Stimulated activated CD8-positive, alpha-beta memory T cell treated with anti-CD3 and anti-CD28 coated beads, Interleukin-15, amount 100 ng/mL, for 24 hours (primary cell): ENCODE measurements at places on chromosomes 2 and 18.
A peak's percentile ranks its signal among the peaks of the same experiment; 100 is the strongest.

GRCh38 chr2:43105586-43106558 lies 120.5 kb downstream of the ZFP36L2 start:
- DNase-seq = no peak

DNA sequence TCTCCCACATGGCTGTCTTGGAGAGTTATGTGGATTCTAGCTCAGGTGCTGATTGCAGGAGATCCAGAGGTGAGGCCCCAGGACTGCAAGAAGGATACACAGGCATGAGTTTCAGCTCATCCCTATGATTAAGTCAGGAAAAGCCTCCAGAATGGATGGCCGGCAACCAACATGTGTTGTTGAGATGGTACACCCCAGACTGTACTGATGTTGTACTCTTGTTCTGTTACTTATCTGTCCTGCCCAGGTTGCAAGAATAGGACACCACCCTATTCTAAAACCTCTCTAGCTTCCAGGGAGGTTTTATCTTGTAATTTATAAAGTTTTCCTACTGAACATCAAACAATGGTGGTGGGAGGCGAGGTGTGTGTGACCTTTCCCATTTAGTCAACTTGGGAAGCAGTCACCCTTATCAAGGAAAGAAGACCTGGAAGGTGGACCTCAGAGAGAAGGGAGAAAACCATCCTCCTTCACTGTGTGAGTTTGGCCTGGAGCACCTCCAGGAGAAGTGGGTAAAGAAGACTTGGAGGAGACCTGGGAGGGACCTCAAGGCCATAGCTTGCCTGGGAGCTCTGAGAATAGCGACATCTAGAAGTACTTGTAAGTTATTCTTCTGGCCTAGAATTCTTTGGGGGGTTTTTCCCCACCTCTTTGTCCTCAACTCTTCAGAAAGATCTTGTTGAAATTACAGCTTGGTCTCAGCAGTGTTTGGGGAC lies 8.6 kb downstream of the FAM124B start:
- no peak for DNase-seq

DNA sequence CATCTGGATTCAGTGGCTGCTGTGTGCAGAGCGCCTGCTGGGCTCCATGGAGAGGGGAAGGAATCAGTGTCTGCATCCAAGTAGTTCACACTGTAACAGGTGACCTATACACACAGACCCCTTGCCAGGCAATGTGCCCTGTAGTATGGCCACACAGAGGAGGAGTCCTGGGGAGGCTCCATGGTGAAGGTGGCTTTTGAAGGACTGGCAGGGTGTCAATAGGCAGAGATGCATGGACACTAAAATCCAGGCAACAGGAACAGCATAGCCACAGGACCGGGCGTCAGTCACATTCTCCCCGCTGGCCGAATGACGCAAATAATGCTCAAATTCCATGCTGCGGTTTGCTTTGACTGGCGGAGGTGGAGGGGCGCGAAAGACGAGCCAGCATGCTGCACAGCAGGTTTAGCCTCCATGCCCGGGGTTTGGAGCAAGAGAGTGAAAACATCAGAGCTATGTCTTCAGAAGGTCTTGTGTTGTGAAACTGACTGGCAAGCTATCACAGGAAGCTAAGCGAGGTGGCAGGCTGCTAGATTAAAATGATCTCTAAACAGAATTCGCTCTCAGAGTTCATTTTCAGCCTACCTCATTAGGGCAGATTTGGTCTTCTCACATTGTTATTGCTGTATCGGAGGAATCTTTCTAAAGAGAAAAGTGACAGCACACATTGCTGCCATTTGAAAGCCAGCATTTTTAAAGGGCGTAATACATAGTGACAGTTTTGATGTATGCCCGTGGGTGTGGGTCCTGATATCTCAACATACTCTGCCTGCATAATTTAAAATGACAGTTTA lies 1.2 kb upstream of the CHMP1B start:
- DNase-seq = peak; percentile 12

- DNase-seq = no peak
Observed at GRCh38 chr18:77068321-77069312, 64.0 kb downstream of the MBP start.

DNA sequence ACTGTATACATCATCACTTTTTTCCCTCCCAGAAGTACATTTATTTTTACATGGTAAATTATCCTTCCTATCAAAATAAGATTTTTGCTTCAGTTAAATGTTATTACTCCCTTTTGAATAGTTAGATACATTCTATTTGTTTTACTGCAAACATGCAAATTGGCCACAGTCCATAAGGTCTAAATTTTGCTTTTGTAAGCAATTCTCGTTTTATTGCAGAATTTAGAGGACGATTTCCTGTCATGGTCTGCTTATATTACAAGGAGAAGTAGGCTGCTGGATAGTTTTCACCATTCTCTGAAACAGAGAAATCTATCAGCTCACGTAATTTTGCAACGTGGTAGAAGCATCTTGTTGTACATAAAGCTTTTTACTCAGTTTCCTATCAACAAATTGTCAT lies 1632.5 kb downstream of the LRP1B start:
- no peak for DNase-seq

DNA sequence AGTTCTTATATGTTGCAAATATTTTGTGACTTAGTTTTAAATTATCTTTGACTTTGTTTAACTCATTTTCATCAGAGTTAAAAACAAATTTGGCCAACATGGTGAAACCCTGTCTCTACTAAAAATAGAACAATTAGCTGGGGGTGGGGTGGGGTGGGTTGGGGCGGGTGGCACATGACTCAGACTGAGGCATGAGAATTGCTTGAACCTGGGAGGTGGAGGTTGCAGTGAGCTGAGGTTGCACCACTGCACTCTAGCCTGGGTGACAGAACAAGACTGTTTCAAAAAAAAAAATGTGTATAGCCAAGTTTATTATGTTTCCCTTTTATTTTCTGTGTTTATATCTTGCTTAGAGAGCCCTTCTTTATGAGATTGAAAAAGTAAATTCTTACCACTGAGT lies 14.2 kb upstream of the LIPG start:
- DNase-seq = no peak

- no peak for DNase-seq
Observed at GRCh38 chr18:34694591-34695165, 15.4 kb upstream of the DTNA start.

DNA sequence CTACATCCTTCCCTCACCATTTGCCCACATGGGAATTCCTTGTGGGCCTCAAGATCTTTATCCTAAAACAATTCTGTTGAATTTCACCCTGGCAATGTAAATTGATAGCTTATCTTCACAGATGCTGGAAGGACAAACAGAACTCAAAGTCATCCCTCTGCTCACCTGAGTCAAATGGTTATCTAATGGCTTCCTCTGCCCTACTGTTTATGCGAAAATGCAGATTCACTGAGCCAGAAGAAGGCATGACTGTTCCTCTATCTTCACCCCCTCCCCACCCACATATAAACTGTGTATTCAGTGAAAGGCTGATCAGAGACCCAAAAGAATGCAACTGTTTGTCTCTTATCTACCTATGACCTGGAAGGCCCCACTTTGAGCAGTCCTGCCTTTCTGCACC lies 43.9 kb upstream of the VWA3B start:
- no peak for DNase-seq

- DNase-seq = no peak
Observed at GRCh38 chr2:226023383-226023782, 623.9 kb downstream of the NYAP2 start.

GRCh38 chr2:226198956-226199355 lies 600.7 kb downstream of the IRS1 start:
- no peak for DNase-seq

GRCh38 chr2:98634406-98635092 lies 26.2 kb downstream of the UNC50 start:
- no peak for DNase-seq

- DNase-seq = no peak
Observed at GRCh38 chr2:209008636-209009287, 415.1 kb upstream of the MAP2 start.

DNA sequence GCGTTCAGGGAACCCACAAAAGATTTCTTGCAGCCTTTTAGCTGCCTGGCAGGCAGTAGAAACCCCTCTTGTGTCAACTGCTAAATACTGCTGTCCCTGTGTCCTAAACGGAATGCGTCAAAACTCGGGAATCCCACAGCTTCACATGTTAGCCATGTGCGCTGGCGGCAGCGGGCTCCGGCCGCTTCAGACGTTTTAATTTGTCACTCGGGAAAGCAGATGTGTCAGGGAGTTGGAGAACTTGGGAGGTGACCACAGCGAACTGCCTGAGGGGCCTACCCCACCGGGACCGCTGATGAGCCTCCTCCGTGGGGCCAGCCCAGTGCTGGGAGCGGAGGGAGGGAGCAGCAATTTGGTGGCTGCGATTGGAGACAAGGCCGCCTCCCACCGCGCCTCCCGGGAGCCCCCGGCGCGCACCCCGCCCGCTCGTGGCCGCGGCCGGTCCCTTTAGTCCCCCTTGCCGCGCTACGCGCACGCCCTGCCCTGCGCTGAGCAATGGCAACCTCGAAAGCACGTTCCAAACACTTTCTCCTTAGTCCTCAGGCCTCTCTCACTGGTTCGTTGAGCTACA lies 146.1 kb upstream of the SATB2 start:
- DNase-seq = no peak

GRCh38 chr18:77013811-77014521 lies 118.6 kb downstream of the MBP start:
- DNase-seq = no peak

GRCh38 chr2:216059233-216059834 lies 22.3 kb downstream of the PECR start:
- no peak for DNase-seq

DNA sequence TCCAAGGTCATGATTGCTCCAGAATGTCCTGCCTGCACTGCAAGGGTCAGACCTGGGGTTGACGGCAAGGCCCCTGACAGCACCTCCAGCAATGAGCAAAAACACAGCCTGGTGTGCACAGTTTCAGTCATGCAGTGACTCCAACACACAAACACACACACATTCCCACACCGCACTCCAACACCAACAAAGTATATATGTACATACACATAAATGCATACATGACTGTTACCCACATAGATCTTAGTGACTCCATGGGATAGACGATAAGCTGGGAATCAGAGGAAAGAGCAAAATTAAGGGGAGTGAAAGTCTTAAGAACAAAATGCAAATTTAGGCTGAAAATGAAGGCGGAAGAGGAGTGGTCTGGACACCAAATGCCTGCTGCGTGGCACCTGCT lies 112.7 kb upstream of the TEKT4 start:
- DNase-seq = no peak

DNA sequence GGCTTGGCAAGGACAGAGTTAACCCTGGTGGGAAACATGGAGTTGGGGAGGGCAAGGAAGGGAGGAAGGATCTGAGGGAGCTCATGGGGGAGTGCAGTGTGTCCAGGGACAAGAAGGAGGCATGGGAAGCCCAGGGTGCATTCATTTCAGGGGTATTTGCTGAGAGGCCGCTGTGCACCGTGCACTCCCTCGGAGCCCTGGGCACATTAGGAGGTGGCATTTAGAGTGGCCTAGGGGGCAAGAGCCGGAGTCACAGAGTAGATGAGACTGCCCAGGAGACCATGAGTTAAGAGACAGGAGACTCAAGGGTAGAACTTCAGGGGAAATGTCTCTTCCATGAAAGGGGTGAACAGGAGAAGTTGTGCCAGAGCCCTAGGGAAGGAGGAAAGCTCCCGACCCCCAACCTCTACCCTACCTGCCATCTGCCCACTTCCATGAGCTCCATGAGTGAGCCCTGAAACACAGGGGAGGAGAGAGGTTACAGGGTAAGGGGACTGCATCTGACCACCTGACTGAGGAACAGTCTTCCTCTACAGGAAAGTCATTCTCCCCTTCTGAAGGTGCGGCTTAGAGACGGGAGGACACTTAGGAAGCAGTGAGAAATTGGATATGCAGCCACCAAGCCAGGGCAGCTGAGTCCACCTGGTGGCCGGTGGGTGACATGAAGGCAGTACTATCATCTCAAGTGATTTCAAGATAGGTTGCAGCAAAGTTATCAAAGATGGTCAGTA lies 58.5 kb upstream of the COPS8 start:
- DNase-seq = no peak

DNA sequence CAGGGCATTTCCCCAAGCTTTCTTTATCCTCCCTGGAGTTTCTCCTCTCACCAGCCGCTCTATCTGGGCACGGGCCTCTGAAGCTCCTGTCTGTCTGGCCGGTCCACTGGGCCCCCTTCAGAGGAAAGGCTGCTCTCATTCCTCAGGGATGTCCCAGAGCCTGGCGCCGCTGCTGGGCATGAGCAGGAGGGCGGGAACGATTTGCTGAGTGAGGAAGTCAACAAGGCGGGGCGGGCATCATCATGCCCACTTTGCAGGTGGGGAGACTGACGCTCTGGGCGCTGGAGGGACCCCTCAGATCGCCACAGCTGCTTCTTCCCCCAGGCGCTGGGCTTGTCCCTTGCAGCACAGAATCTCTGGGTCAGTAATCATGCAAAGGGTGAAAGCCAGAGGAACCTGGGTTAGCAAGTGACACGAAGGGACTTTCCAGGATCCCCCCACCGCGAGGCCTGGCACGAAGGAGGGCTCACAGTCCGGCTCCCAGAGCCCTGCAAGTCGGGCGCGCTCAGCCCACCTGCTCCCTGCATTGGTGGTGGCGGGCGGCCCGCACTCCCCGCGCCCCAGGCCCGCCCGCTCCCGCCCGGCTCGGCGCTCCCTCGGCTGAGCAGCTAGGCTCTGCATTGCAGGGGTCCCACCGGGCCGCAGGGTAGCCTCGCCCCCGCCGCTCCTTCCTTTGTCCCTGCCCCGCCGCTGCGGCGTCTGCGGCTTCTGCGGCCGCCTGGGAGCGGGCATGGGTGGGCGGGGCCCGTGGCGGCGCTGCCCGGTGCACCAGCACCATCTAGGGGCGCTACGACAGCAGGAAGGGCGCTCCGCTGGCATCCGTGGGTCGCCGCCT lies 157.8 kb downstream of the CYRIA start:
- DNase-seq = no peak

GRCh38 chr2:218028189-218028495 lies 25.3 kb upstream of the TNS1 start:
- no peak for DNase-seq

DNA sequence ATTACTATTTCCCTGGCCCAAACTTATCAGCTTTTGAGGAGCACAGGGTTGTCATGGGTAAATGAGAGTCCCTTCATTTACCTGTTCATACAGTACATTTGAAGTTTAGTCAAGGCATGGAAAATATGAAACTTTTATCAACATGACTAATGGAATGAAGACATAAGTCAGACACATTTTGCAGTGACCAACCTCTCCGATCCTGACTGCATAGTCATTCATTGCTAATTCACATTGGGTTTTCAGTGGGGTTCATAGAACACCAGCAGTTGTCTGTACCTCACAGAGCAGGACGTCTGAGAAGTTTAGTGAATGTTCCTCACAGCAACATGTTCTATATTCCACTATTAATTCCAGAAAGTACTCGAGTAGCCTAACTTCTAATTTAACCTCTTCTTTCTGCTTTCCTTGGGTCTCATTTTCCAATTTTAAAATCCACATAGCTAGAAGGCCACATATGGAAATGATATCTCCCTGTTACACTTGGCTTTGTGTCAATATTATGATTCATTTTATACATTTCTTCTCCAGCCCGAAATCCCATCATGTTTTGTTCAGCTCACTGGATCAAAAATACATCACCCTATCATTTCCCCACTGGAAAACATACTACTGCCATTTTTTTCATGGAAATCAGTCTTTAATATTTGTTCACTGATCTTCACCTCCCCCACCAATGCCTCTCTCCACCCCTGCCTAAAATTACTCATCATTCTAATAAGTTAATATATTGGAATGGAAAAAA lies 65.9 kb downstream of the CDH20 start:
- no peak for DNase-seq
